Stimulated activated CD4-positive, alpha-beta T cell treated with anti-CD3 and anti-CD28 coated beads, Interleukin-15, amount 100 ng/mL, for 1 hour (primary cell): ENCODE measurements at places on chromosomes 7 and 10.

- DNase-seq, result no peak
Measured at GRCh38 chr10:130889240-130889639, 422.3 kb downstream of the TCERG1L start.

DNA sequence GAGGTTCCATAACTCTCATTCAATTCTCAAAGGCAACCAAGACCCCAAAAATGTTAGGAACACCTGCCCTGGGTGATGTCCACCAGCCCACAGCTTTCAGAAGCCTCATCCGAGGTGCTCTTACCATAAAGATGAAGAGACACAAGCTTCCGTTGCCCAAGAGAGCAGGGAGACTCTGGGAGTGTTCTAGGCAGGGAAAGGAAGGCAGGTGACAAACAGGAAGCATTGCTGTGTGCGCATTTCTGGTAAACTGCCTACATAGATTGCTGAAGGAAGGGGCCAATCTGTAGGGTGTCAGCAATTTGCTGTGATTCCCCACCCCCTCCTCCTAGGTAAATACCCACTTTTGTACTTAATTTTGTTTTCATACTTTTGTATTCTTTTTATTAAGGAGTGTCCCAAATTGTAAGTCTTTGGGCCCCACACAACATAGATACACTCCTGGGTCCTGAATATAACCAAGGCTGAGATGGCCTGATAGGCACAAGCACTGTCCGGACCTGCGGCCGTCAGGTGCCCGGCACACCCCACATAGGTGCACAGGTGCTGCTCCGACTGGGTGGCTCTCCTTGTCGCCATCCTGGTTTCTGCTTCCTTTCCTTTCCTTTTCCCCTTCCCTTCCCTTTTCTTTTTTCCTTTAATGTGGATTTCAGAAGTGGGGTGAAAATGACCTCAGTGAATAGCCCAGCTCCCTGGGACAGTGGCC is 51.4 kb upstream of the SMNDC1 start:
- no peak for DNase-seq

DNA sequence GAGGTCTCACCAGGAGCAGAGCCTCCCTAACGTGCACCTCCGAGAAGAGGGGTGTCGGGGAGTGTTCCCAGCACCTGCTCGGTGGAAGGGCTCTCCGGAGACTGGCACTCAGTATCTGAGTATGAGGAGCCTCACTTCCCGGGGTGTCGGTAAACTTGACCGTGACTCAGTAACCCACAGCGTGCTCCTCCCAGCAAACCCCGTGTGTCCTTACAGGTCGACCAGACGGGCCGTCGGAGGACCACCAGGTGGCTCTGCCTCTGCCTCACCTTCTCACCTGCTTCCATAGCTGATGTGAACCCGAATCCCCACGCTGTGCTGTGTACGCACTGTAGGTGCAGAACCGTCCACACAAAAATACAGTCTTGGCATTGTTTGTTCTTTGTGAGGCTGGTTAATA is 29.0 kb upstream of the KNDC1 start:
- no peak for DNase-seq

GRCh38 chr10:100291356-100291755 is 4.9 kb upstream of the BLOC1S2 start:
- no peak for DNase-seq

DNA sequence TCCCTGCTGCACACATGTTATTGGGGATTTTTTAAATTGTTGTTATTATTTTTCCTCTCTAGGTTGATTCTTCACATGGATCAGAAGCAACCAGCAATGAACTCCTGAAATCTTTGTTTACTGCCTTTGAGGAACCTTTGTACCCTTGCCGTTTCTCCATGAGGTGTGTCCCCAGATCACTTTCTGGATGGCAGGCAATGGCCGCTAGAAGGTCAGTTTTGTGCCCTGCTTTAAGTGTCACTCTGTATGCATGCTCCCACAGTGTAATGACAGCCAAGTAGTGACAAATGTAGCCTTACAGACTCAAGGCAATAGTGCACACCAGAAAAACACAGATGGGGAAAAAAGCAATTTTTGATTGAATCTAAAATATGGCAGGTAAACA is 47.7 kb upstream of the NRP1 start:
- DNase-seq, result no peak
